ENCODE measurements at places on chromosomes 4 and X.

- no peak for DNase-seq
These were observed 8.2 kb upstream of the TEX11 start for GRCh38 chrX:70916754-70917153.

DNA sequence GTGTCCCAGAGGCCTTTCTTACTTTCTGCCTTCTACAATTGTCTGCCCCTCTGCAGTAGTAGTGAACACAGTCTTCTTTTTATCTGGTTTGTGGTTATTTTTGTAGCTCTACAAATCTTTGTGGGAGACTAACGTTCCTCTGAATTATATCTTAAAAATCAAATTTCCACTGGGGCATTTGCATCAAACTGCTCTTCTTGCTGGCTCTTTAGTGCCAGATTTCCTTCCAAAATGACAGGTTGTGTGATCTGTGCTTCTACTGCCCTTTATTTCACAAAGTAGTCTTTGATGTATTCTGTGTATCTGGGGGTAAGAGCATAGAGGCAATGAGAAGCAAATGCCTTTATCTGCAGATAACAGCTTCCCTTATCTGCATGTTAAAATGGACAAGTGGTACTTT, 34.5 kb downstream of the TSPAN7 start:
- DNase-seq, result no peak

- DNase-seq, result no peak
These were observed 725.5 kb upstream of the ATOH1 start for GRCh38 chr4:93103042-93103441.

DNA sequence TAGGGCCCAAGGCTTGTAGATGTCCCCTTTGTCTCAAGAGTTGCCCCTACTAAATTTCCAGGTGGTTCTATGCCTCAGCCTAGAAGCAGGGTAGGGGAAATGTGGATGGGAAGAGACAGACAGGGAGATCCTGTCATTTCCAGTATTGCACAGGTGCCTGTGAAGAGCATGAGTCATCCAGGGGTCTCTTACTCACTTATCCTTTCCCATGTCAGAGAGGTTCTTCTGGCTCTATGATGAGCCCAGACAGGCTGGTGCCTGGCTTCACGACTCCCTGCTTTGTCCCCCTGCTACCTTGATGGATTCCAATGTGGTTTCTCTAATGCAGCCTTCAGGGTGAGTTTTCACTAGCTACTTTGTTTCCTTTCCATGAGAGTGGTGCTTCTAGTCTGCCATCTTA, 35.2 kb upstream of the DDX60 start:
- DNase-seq, result no peak

GRCh38 chr4:107599841-107600240, 120.2 kb downstream of the PAPSS1 start:
- no peak for DNase-seq

- DNase-seq, result no peak
These were observed 37.3 kb upstream of the MBTPS2 start for GRCh38 chrX:21802054-21802670.

- DNase-seq, result no peak
These were observed 105.8 kb downstream of the FAT4 start for GRCh38 chr4:125420526-125420925.

DNA sequence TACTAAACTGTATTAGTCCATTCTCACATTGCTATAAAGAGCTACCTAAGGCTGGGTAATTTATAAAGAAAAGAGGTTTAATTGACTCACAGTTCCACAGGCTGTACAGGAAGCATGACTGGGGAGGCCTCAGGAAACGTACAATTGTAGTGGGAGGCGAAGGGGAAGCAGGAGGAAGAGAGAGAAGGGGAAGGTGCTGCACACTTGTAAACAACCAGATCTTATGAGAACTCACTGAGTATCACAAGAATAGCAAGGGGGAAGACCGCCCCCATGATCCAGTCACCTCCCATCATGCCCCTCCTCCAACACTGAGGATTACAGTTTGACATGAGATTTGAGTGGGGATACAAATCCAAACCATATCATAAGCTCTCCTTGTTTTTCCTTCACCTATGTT, 40.9 kb downstream of the RPA4 start:
- DNase-seq, result no peak

DNA sequence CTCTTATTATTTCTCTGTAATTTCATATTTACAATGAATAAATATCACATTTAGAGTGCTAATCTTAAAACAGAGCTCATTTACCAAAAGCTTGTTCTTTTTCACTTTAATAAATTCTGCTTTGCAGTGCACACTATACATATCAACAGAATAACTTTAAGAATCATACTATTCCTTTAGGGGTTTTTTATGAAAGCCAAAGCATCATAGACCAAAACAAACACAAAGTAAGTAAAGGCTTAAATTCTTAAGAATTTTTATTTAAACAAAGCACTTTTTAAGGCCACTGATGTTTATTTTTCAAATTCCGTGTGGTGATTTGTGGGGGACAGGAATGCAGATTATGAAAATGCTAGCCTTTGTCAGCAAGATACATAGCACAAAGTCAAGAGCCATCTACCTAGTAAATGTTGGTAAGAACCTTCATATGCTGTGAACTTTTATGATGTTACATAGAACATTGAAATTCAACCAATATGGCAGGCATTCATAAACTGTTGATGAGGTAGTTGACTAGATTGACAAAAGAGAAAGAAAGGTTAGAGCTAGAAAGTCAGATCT, 17.8 kb downstream of the TIGD2 start:
- DNase-seq, result no peak

DNA sequence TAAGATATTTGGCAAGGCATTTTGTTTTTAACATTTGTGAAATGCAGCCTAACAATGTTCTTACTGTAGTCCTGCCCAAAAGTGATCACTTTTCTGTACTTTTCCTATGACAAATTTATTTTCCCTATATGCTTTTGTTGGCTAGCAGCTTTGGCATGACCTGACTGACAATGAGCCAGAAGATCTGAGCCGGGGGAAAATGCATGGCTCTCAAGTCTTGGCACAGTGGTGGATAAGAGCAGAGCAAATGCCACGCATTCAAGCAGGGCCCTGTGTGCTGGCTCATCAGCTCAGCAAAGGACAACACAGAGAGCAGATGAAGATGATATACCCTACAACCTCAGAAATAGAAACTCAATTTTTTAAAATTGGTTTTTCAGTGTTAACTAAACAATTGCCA, 187.3 kb downstream of the ANAPC10 start:
- DNase-seq, result no peak

DNA sequence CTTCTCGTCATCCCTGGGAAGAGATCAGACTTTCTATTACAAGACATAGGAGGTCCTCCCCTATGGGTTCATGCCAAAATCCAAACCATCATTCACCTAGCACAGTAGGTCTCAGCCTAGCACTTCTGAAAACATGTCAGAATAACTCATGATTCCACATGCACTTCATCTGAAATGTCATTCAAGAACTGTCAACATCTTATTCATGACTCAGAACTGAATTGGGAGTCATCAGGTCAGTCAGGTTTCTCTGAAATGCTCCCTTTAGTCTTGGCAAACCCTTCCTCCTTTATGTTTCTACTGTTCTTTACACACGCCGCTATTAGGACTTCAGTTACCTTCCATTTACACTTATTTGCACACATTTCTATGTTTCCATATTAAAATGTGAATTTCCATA, 67.2 kb downstream of the ANTXR2 start:
- DNase-seq, result no peak

GRCh38 chrX:113833096-113834055, 750.5 kb upstream of the HTR2C start:
- no peak for DNase-seq

DNA sequence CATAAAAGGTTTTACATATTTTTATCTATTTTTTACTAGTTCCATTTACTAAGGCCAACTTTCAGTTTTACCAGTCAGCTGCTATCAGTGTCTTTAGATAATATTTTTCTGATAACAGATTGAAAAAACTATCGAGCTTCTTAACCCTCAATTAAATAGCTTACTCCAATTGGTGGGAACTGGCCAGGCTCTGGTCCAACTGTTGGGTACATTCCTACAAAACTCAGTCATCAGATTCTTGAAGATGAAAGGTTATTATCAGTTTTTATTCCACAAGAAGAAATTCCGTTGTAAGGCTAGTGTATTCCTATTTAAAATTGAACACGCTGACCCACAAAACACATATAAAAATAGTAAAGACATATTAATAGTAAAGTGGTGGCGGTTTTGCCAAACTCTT, 346.2 kb downstream of the MAPK10 start:
- DNase-seq, result no peak

- DNase-seq, result no peak
These were observed 6.0 kb downstream of the GRIA3 start for GRCh38 chrX:123190096-123190495.

DNA sequence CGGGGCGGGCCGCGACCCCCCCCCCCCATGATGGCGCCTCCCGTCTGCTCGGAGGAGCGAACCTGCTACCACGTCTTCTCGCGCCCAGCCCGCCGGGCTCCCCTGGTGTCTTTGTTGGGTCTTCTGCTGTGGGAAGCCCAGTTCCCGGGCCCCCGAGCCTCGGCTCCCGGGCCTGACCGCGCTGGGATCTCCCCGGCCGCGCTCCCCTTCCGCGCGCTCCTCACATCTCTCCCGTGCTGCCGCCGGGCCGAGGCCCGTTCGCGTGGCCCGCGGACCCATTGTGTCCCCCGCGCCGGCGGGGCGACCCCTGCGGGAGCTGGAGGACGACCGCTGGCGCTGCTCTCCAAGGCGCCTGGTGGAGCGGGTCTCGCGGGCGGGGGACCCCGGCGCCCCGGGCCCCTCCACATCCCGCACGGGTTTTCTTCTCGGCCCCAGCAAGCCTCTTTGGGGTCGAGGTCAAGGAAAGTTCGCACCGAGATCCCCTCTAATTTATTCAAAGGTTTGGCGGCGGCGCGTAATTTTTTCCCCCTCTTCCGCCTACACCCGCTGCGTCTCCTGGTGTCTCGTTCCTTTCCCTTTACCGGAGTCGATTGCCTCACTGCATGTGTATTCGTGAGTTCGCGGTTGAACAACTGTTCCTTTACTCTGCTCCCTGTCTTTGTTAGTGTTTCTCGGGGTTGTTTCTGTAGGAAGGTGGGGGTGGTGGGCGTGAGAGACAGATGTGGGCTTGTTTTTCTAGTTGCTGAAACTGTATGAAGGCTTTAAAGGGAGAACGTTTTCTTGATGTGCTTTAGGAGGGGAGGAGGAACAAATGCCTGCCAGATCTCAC, 770 bp downstream of the SMAD1 start:
- peak; percentile 54 for DNase-seq

DNA sequence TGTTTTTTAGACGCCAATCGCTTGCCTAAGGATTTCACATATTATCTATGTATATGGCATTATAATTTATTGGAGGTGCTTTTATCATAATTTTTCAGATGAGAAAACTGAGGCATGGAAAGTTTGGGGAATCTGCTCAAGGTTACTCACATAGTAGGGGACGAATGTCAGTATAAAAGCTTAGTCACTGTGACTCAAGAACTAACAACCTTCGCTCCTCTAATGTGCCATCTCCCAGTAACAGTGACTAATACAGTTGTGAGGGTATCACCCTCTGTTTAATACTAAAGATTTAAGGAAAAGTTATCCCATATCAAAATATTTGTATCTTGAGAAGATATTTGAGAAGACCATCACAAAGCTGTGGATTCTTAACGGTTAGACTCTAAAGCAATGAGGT, 353.1 kb upstream of the SPOCK3 start:
- no peak for DNase-seq

DNA sequence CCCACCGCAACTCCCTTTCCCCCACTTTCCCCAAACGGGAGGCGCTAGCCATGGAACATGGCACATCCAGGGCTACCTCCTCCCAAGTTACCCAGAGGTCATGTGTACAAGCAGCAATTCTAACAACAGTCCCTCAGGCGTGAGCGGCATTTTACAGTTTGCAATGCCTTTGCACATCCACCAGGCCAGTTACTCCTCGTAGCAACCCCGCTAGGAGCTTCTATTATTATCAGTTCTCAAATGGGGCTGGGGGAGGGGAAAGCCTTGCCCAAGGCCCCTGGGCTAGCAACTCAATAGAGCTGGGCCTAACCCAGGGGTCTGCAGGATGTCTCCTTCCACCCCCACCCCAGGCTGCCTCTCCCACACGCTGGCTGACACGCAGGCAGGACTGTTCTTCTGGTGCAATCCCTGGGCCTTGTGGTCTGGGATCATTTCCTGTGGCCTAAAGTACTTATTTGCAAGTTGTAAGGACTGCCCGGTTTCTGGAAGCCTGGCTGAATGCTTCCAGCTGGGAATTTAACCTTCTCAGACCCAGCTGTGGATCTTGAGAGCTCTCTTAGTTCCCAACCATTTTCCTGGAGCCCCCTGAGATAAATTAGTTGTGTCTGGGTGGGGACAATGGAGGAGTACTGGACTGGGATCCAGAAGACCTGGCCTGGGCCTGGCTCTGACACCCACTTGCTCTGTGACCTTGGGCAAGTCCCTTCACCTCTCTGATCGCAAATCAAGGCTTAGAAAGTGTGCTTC, 27.7 kb downstream of the PJA1 start:
- DNase-seq, result no peak

GRCh38 chr4:54076673-54077072, 12.3 kb upstream of the CHIC2 start:
- no peak for DNase-seq

DNA sequence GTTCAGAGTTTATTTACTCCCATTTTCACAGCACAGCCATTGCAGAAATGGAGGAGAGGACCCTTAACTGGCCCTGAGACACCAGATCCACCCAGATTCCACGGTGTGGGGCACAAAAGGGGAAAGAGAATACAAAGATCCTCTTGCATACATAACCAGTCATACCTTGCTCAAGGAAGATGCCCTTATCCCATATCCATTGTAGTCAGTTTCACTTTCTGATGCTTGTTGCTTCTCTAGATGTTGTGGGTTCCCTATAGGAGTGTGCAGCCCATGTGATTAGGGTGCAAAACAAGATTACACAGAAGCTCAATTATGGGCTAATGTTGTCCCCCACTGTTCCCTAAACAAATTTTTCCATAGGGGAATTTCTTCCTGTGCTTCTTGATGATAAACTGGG, 1309.0 kb upstream of the PABPC4L start:
- no peak for DNase-seq

DNA sequence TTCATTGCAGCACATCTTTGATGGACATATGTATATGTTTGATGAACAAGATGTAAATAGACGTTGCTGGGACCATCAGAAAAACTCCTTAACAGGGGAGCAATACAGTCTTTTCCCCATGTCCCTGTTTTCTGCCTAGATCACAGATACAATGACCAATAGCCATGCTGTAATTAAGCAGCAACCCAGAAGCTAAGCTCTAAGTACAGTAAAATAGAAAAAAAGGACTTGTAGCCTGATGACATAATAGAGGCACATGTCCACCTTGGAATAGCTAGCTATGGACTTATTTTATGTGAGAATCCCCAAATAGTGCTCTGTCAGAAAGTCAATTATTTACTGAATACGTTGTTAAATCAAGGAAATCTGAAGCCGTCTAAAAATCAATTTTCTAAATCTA, 14.9 kb downstream of the FAM13A start:
- DNase-seq, result no peak

All from activated CD8-positive, alpha-beta memory T cell treated with anti-CD3 and anti-CD28 coated beads for 48 hours (primary cell).